Frontal cortex (tissue), 4 donors: ENCODE measurements at places on chromosomes 4 and X. TPM values are rescaled to one million over a fixed set of nuclear protein-coding genes. Genes with fewer than 3 reads are reported as not detected.

PAGE4 gene
- not detected for total RNA-seq

HSD17B13 gene
- 0.41 TPM for total RNA-seq

FABP2 gene
- total RNA-seq = not detected

HTR2C gene
- 11.0 TPM for total RNA-seq

GAGE13 gene
- total RNA-seq = not detected

NALF2 gene
- total RNA-seq = 2.0 TPM

CCSER1 gene
- 165 TPM for total RNA-seq

VCX3A gene
- not detected for total RNA-seq

RXFP1 gene
- total RNA-seq = 33.0 TPM

DNA sequence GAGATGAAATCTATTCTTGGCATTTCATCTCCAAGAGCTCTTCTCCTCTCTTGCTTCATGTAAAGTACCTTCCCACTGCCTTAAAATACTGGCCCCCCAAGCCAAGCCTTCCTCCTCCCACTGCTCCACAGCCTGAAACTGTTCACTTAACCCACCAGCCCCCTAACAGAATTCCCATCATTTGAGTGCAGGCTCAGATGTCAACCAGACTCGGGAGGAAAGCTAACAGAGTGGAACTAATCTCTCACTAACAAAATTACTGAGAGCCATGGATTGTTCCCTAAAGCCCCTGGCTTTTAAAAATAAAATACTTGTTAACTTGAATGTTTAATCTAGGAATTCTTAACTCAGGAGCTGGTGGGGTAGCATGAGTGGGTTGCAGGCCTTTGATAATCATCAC, 7.1 kb upstream of the DCUN1D4 start:
- no peak for DNase-seq

DNA sequence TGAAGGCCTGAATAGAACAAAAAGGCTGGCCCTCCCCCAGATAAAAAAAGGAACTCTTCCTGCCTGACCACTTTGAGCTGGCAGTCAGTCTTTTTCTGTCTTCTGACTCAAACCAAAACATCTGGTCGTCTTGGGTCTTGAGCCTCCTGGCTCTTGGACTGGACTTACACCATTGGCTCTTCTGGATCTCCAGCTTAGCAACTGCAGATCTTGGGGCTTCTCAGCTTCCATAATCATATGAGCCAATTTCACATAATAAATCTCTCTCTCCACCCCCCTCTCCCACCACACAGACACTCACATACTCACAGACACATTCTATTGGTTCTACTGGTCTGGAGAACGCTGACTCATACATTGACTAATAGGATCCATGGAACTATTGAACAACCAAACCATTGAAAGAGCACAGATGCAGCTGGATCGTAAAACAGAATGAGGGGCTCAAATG, 15.6 kb upstream of the CWH43 start:
- DNase-seq = no peak

- no peak for DNase-seq
Measured at GRCh38 chr4:55442541-55442940, 46.8 kb downstream of the TMEM165 start.

DNA sequence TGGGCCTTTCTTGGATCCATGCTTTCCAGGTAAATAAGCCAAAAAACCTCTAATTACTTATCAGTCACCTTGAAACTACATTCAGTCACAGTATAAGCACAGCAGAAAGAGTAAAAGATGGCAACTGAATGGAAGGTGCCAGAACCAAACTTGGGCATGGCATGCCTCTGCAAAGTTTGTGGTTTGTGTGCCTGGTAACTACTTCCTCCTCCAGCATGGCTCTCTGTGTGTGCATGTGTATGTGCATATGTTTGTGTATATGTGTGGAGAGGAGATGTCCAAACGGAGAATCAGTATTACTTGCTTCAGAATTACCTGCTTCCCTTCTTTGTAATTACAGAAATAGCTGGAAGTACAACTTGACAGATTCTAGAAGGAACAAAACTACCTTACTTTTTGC, 67.5 kb downstream of the AGTR2 start:
- DNase-seq = no peak

DNA sequence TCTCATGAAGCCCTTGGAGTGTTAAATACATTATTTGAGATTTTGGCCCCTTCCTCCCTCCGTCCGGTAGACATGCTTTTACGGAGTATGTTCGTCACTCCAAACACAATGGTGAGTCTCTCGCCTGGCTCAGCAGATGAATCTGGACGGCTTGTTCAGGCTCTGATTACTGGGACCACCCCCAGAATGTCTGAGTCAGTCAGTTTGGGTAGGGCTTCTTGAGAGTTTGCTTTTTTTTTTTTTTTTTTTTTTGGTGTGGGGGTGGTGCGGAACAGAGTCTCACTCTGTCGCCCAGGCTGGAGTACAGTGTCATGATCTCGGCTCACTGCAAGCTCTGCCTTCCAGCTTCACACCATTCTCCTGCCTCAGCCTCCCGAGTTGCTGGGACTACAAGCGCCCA, 62.4 kb upstream of the MSANTD1 start:
- DNase-seq = no peak

GRCh38 chr4:158161551-158162354, 11.1 kb downstream of the GASK1B start:
- DNase-seq = no peak

GRCh38 chr4:145132511-145133098, 34.5 kb downstream of the ABCE1 start:
- DNase-seq = no peak

- no peak for DNase-seq
Measured at GRCh38 chr4:40243386-40243948, 46.6 kb downstream of the RHOH start.

GRCh38 chr4:14434916-14435315, 567.4 kb upstream of the CPEB2 start:
- no peak for DNase-seq

GRCh38 chrX:10006086-10006485, 38.9 kb downstream of the CLDN34 start:
- no peak for DNase-seq

DNA sequence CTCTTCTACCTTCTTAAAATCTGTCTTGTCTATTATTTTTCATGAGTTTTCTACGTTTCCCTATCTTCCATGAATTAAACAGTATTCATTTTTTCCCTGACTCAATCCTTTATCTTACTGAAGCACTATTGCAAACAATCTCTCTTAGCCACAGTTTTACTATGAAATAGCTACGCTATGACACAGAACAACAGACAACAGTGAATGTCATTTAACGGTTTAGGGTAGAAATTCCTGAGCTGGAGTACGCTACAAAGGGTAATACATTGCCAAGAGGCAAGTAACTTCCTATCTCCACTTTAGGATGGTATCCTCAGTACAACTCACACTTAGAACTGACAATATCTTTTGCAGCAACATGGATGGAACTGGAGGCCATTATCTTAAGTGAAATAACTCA, 552.6 kb downstream of the INPP4B start:
- DNase-seq = no peak

DNA sequence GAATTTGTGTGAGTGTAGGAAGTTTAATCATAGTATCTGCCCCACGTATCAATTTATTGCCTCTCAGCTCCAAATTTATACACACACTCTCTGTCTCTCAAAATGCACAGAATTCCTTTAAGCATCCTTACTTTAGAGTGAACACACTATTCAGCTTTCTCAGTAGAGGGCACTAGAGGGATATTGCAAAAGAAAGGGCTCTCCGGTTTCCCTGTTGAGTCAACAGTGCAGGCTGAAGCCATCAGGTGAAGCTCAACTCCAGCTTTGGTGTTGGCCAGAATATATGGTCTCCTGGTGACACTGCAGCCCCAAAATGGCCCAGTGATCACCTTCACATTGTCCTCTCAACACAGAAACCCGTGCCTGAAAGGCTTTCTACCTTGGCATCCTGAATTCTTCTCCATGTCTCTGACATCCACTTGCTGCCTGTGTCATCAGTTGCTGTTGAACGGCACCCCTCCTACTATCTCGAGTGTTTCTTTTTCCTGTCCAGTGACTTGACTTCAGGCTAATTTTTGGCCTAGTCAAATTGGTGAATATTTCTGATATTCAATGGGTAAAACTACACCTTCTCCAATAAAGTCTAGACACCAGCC, 670.5 kb downstream of the GABRG1 start:
- no peak for DNase-seq
